ENCODE measurements at places on chromosomes 5 and 9.

- no peak for DNase-seq
These were observed 11.2 kb upstream of the SEMA4D start for GRCh38 chr9:89508951-89509615.

GRCh38 chr5:16539169-16539666 is 73.6 kb upstream of the ZNF622 start:
- DNase-seq, result peak; percentile 89

DNA sequence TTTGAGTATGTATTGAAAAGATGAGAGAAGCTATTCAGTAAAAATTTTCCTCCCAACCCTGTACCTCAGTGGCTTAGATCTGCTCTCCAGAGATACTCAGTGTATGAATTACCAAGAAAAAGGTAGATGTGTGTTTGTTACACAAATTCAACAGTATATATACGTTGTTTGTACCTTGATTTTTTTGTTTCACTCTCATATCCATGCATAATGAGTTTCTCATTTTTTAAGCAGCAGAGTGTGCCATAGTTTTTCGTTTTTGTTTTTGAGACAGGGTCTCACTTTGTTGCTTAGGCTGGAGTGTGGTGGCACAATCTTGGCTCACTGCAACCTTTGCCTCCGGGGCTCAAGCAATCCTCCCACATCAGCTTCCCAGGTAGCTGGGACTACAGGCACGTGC is 77.7 kb downstream of the RAB24 start:
- DNase-seq, result no peak

GRCh38 chr9:79360387-79361347 is 211.1 kb upstream of the TLE4 start:
- DNase-seq, result peak; percentile 71

GRCh38 chr9:105483618-105484017 is 35.8 kb downstream of the FSD1L start:
- DNase-seq, result no peak

GRCh38 chr5:1108023-1108864 is 3.6 kb downstream of the SLC12A7 start:
- no peak for DNase-seq

DNA sequence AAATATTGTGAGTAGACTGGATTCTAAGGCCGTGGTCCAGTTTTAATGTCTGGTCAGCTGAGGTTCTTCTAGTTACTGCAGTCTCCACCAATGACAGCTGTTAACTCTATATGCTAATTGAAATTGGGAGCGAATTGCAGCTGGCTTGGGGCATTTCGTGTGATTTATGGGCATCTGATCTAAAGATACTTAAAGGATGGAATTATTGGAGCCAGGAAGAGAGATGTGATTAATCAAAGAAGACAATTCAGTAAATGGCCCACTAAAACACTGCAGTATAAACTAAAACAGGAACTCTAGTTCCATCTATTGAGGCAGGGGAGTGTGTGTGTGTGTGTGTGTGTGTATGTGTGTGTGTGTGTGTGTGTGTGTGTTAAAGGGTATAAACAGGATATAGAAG is 157.5 kb upstream of the IQGAP2 start:
- no peak for DNase-seq

GRCh38 chr5:43033841-43034590 is 6.1 kb downstream of the ANXA2R start:
- peak; percentile 57 for DNase-seq

DNA sequence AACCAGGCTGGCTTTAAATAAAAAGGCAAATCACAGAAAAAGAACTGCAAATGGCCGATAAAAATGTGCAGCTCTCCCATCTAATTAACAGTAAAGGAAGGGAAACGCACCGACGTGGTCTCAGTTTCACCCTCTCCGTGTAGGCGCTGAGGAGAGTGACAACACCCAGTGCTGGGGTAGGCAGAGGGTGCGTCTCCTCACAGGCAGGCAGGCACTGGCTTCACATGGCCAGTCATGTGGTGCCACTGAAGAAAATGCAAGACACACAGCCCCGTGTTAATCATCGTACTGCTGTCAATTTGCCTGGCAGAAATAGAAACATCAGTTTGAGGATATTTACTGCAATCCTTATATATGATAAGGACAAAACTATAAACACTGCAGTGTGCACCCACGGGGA is 178.4 kb downstream of the FANCC start:
- DNase-seq, result no peak

GRCh38 chr9:17453751-17454150 is 125.1 kb upstream of the SH3GL2 start:
- peak; percentile 20 for DNase-seq

GRCh38 chr5:126521130-126521529 is 73.9 kb downstream of the ALDH7A1 start:
- no peak for DNase-seq

GRCh38 chr5:97476852-97477534 is 293.9 kb upstream of the RIOK2 start:
- no peak for DNase-seq

DNA sequence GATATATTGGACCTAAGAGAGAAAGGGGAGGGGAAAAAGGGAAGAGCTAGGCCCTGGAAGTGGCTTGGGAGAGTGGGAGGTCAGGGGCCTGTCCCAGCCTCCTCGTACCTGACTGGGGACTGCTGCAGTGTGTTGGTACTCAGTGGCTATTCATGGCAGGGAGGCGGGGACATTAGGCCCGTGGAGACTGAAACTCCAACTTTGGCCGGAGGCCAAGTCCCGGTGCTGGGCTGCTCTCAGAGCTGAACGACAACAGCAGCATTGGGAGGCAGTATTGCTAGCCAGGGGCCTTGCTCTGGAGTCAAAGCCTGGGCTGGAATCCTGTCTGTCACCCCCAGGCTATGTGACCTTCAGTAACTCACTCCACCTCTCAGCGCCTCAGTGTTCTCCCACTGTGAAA is 37.8 kb downstream of the NEURL1B start:
- DNase-seq, result no peak

DNA sequence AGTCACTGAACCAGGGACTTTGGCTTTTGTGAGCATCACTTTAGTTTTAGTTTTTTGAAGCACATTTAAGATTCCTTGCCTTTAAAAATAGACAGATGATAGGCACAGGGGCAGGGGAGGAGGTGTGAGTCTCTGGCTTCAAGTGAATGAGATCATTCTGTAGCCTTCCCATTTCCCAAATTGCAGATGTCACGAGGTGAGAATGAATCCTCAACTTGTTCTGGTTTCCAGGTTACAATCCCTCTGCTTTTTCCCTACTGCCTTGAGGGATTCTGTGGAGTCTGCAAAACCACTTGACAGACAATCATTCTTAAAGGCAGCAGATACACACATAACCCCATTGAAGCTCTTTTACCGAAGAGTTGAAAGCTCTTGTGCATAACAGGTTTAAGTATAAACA is 332.4 kb downstream of the DMAC1 start:
- no peak for DNase-seq

DNA sequence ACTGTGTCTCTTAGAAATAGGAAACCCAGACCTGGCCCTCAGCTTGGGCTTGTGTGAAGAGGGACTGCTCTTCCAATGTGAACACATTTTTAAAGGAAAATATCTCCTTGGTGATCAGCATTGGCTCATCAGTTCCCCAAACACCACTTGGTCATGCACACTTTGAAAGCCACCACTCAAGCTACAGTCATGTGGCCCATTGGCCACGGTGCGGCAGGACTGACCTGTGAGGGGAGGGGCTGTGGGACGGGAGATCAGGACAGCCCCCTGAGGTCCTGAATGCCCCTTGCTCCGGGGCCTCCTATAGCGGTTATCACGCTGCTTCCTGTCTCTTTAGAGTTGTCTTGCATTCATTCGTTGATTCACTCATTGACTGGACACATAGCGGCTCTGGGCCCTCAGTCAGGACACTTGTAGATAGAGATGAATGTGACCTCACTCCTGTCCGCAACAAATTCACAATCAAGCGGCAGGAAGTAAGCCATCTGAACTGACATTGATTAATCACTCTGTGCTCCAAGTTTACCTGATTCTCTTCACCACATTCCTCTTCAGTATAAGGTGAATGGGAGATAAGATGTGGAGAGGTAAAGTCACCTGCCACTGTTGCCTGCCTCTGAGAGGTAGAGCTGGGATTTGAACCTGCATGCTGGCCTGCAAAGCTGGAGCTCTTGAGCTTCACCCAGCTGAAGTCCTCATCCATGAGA is 73.1 kb downstream of the COL15A1 start:
- DNase-seq, result no peak

GRCh38 chr9:81789721-81790120 is 100.4 kb upstream of the TLE1 start:
- peak; percentile 73 for DNase-seq

DNA sequence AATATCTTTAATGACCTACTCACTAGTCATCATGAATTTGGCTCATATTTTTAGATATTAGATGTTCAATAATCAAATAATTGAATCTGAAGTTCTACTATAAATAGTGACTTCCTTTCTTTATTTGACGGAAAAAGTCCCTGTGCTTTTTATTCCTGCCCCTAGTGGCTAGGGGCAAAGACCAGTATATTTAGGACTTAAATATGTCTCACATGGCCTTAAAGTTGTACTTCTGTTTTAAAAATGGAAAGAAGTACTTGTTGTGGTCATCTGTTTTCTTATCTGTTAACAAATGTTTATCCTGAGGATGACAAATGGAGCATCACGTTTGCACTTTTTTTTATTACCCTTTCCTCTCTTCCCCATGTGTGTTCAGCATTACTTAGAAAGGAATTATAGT is 89.2 kb upstream of the GRHPR start:
- DNase-seq, result no peak

- DNase-seq, result peak; percentile 12
These were observed 215.0 kb upstream of the PANK3 start for GRCh38 chr5:168793841-168794837.

- no peak for DNase-seq
These were observed 204.3 kb upstream of the KLF9 start for GRCh38 chr9:70618784-70619183.

GRCh38 chr5:152016421-152016820 is 91.8 kb upstream of the GLRA1 start:
- DNase-seq, result no peak

DNA sequence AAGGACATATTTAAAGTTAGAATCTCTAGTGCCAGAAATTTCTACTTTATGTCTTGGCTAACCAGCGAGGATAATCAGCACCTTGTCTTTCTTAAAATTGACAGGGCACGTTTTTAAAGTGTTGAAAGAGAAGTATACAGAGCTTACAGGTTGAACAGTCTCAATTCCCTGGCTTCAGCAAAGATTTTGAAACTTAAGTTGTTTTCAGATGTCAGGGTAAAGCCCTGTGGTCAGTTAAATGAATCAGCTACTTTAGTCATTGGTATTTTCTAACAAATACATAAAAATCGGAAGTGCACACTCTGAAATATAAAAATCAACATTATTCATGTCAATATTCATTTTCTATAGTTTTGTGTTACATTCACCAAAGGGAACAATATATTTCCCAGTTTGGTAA is 29.1 kb downstream of the SNCAIP start:
- no peak for DNase-seq

DNA sequence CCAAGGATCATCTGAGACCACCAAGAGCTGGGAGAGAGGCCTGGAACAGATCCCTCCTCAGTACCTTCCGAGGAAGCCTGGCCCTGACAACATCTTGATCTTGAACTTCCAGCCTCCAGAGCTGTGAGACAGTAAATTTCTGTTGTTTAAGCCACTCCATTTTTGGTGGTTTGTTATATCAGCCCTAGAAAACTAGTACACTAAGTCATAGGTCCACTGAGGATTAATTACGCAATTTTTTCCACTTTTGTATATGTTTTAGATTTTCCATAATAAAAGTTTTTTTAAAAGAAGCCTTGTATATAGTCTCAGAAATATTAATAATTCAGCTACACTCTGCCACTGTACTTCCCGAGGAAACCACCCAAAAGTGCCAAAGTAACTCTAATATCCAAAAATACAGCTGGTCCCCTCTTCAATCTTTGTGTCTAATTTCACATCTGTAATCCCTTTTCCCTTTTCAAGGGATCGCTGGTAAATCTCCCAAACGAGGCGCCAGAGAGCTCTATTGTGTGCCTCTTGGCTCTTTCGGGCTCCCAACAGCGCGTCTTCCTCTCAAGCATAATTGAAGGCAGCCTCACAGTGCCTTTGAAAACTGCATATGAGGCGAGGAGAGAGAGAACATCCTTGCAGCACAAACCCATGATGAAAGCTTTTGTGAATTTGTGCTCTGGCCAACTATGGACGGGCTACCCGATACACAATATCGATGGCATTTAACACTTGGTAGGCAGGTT is 32.7 kb downstream of the PRUNE2 start:
- DNase-seq, result no peak

- no peak for DNase-seq
These were observed 86.0 kb downstream of the PAX5 start for GRCh38 chr9:36948051-36948450.

GRCh38 chr9:97766610-97767009 is 69.5 kb upstream of the XPA start:
- DNase-seq, result no peak

DNA sequence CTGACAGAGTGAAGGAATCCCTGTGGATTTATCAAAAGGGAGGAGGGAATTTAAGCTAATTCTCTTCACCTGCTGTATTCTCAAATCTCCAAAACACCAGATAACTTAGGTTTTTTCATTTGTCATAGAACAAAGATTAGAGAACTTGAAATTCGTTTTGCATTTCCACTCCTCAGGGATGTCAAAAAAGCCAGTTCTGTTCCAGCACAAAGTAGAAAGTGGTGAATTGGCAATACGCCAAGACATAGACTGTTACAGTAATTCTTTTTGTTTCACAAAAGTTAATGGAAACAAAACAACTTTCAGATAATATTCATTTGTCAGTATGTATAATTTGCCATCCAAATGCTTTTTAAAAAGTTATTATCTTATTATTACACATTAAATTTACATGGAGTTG is 15.0 kb downstream of the S1PR3 start:
- DNase-seq, result no peak

- no peak for DNase-seq
These were observed 63.3 kb downstream of the DPYSL3 start for GRCh38 chr5:147446523-147446922.

GRCh38 chr9:27394154-27394825 is 97.3 kb upstream of the EQTN start:
- no peak for DNase-seq

DNA sequence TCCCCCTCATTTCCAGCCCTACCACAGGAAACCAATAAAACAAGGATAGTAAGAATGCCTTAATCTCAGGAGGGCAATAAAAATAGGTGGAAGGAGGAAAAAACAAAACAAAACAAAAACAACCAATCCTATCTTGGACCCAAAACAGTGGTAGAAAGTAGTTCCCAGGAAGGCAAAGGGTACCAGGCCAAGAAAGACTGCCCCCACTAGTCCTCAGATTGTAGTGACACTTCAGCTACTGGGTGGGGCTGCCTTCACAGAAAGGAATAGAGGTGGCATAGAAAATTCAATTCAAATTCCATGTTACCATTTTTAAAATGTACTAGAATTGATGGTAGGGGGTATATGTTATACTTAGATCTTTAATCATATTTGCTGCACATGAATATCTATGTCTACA is 59.3 kb downstream of the DPYSL3 start:
- no peak for DNase-seq

DNA sequence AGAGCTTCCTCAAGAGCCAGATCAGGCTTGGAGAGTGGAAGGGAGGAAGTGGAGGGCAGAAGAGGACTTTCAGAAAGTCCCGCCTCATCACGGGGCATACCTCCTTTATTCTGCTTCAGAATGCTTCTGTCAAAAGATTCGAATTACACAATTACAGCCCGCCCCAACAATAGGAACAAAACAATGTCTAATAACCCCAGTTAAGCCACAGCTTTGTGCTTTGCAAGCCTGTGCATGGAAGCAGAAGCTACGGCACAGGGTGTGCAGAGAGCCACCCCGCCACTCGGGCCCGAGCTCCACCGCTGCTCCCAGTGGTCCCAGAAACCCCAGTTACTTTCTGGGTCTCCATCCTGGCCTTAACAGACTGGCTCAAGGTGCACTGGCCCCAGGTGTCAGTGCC is 23.5 kb downstream of the HNRNPH1 start:
- DNase-seq, result no peak

GRCh38 chr5:113068559-113068958 is 92.0 kb downstream of the DCP2 start:
- peak; percentile 66 for DNase-seq

Measured in iris pigment epithelial cell (primary cell).